ENCODE measurements at places on chromosomes 12 and 14.

GRCh38 chr14:93160353-93160801 is 24.3 kb downstream of the MOAP1 start:
- no peak for DNase-seq

DNA sequence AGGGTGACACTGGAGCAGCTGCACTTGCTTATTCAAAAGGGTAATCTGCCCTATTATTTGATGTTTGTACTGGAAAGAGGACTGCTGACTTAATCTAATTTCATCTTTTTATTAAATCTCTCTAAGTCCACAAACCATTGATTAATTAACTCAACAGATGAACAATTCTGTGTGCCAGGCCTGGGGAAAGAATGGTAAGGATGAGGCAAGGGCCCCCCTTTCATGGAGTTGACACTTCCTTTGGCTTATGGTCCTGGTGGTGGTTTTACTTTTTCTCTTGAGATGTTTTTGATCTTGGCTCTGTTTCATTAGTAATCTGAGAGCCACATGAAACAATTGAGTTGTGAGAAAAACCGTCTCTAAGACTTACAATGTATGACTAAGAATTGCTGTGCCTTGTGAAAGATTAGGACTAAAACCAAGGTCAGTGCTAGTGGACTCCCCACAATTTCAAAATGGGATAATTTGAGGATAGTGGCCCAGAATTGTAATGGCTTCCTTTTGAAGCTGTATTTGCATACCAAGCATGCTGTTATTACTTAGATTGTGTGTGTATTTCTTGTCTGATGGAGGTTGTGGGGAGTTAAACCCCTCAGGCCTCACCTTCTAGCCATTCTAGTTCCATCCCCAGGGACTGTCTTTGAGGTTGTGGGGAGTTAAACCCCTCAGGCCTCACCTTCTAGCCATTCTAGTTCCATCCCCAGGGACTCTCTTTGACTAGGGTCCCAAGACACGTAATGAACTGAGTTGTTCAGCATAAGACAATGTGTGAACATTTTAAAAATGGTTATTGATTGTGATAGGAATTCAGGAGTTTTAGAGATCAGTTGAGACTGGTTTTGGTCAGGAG is 52.5 kb upstream of the EVL start:
- no peak for DNase-seq

- no peak for DNase-seq
Measured at GRCh38 chr12:120468821-120469449, 613 bp downstream of the SRSF9 start.

- DNase-seq, result no peak
Measured at GRCh38 chr12:29816874-29817725, 33.4 kb upstream of the TMTC1 start.

DNA sequence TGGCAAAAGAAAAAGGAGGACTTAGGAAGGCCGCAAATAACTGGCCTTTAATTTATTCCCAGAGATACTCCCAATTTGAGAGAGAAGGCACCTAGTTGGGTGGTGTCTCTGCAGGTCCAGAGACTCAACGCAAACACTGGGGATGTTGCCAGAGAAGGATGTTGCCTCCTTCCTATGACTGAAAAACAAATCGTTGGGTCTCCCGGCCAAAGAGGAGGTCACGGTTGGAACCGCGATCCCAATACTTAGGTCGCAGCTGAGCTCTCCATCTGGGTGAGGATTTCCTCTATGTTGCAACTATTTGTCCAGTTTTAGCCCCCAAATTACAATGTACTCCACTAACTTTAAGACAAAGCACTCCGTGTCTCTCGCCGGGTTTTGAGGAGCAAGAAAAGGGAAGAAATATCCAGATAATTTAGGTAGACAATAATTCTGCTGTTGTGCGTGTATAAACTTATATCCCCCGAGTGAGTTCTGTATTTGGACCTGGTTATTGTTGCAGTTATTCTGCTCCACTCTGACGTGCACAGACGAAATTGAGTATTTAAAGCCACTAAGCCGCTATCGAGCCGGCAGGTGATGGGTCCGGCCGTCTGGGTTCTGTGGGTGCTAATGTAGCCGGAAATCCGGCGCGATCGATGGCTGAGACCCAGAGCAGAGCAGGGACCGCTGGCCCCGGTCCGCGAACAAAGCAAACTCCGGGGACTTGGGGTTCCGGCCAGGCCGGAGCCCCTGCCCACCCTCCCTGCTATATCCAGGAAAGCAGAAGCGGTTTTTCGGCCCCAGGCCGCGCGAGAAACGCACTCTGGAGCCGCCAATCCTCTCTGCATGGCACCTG is 5.7 kb downstream of the HOXC12 start:
- DNase-seq, result no peak

DNA sequence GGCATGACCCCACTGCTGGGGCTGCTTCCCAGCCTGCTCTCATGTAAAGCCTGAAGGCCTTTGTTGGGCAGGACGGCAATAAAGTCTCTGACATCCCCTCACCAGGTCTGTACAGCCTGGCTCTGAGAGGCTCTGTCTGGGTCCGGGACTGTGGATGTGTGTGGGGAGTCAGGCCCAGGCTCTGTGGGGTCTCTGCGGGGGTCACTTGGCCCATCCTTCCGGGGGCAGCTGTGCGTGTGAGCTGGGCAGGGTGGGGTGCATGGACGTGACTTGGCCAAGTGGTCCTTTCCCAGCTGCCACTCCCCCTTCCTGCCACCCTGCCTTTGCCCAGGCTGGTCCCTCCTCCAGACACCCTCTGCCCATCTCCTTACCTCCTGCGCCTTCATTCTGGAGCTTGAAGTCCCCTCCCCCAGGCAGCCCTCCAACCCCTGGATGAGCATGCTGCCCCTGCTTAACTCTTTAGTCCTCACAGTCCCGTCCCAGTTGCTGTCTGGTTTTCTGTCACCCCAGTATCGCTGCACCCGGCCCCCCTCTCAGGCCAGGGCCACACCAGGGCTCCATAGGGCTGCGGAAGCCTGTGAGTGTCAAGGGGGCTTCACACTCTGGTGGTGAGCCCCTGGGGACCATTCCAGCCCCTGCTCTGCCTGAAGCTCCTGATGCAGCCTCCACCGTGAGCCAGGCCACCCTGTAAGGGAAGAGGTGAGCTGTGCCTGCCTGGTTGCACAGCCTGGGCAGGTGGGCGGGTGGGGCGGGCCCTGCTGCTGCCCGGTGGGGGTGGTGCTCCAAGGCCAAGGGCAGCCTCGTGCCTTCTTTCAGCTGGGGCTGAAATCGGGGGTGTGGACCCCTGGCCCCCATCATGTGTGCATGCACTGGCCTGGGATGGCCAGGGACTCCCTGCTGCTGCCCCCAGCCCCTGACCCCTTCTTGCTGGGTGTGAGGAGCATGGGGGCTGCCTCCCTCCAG is 25.5 kb upstream of the KIF26A start:
- no peak for DNase-seq

DNA sequence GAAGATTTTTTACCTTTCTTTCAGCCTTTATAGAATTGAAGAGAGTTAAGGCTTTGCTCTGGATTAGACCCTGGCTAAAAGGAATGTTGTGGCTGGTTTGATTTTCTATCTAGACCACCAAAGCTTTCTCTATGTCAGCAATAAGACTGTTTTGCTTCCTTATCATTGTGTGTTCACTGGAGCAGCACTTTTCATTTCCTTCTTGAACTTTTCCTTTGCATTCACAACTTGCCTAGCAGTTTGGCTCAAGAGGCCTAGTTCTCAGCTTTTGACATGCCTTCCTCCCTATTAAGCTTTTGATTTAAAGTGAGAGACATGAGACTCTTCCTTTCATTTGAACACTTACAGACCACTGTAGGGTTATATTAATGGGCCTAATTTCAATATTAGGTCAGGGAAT is 64.1 kb upstream of the USP15 start:
- no peak for DNase-seq

DNA sequence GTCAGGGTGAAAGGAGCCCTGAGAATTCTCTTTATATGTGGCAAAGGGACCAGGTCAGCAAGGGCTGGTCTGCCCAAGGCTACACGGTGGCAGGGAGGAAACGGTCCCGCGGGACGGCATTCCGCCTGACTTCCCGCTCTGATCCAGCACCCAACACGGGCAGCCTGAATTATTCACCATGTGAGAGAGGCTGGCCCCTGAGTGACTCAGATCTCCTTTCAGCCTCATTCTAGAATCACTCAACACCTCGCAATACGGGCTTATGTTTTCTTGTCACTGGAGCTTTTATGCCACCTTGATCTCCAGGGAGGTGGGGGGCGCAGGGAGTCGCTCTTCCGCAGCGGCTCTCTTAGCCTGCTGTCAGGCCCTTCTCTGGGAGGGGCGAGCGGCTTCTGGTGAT is 8.5 kb downstream of the LRTM2 start:
- DNase-seq, result no peak

DNA sequence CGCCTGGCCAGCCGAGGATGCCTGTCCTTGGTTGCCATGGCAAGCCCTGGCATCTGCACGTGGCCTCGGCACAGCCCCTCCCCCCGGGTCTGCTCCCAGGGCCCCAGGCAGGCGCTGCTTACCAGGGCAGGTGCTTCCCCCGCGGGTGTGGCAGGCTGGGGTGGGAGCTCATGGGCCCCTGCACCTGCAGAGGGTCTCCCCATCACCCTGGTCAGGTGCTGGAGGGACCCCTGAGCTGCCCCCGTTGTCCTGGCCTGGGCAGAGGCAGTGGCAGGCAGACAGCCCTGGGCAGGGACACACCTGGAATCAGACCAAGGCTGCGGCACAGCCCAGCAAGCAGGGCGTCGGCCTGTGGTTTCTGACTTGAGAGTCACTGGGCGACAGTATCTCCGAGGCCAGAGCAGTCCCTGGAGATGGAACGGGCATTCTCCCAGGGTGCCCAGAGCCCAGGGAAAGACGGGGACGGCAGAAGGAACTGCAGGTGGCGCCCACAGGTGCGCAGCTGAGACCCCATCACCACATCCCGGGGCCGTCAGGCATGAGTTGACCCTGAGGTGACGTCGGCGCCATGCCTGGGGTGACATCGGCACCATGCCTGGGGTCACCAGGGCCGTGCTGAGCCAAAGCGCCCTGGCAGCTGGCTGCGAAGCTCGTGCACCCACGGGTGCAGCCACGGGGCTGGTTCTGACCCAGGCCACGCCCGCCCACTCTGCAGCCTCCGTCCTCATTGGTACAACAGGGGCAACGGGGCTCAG is 56.1 kb upstream of the FBRSL1 start:
- no peak for DNase-seq

GRCh38 chr12:54417712-54418440 is 1.2 kb downstream of the ITGA5 start:
- no peak for DNase-seq

DNA sequence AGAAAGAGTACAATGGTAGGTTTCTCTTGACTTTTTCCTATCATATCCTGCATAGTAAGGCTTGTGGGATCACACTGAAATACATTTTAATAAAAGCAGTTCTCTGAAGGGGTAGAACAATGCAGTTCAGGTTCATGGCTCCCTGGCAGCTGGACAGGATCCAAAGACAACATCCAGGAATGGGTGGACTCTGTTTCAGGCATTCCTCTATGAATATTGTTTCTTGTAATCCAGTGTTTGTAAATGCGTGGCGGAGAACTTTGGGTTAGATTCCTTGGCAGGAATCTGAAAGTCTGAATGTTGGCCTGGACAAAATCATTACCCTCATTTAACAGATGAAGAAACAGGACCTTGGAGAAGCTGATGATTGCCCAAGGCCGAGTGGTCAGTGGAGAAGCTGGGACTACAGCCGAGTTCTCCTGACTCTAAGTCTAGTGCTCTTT is 43.5 kb downstream of the SYNE2 start:
- DNase-seq, result peak; percentile 35

DNA sequence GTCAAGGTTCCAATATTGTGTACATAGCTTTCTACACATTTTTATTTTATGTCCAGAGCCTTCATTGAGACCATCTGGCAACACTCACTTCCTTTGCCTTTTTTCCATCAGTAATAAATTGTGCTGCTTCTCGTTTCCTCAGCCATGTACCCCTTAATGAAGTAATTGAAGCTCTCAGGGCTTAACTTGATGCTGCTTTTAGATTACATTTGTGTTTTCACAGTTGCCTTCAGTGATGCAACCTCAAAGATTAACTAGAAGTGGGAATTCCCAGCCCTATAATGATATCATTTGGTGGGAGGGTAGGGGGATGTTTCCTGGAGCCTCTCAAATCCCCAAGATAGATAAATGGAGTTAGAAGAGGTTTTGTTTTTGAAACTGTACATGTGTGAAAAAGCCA is 80.2 kb upstream of the KRR1 start:
- DNase-seq, result no peak

GRCh38 chr12:113257564-113257963 is 36.3 kb downstream of the TPCN1 start:
- DNase-seq, result no peak

DNA sequence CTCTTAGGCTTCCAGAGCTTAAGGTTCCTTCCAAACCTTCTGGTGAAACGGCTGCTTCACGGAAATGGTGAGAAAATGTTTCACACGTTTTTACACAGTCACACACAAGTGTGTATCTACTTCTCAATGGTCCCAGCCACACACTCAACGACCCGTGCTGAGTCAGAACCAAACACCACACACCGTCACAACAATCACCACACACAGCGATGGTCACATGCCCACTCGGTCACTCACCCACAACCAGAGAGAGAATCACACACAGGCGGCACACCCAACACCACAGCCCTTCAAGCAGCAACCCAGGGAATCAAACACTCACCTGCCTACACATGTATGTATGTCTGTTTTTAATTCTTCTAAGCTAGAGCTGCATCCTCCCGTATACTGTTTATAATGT is 12.6 kb upstream of the PLEKHD1 start:
- no peak for DNase-seq

GRCh38 chr14:58151133-58152013 is 640 bp downstream of the ARMH4 start:
- DNase-seq, result no peak

DNA sequence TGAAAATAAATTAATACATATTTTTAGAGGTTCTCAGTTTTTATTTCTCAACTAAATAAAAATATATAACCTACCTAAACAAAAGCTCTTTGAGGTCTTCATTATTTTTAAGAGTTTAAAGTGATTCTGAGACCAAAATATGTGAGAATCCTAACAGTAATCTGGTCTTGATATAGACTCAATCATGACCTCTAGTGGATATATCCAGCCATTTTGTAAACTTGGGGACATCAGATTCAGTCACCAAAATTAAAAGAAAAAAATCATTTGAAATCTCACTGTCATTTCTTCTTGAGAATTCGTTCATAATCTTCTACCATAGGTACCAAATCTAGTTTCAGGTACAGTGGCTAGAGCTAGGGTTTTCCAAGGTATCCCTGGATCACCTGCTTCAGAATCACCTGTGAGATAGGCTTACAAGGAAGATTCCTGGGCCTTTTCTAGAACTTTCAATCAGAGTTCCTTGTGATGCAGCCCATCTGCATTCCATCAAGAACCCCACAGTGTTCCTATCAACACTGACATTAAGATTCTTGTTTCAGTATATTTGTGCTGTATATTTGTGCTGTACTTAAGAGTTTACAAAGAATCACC is 214.9 kb downstream of the ADAMTS20 start:
- DNase-seq, result peak; percentile 11

- DNase-seq, result peak; percentile 13
Measured at GRCh38 chr14:24441904-24442239, 704 bp downstream of the SDR39U1 start.

- peak; percentile 27 for DNase-seq
Measured at GRCh38 chr14:64293976-64294671, at the start of gene ESR2. ESR2 (minus strand) TSS chr14:64294371; CDS start chr14:64282985, 11,386 bp downstream.

- no peak for DNase-seq
Measured at GRCh38 chr12:128793701-128794100, 30.1 kb downstream of the SLC15A4 start.
